ENCODE measurements at places on chromosomes 16 and 17.

- no peak for DNase-seq
Measured at GRCh38 chr16:86869288-86870022, 291.1 kb downstream of the FOXL1 start.

- peak; percentile 8 for DNase-seq
Measured at GRCh38 chr17:50424996-50425681, 879 bp upstream of the ACSF2 start.

DNA sequence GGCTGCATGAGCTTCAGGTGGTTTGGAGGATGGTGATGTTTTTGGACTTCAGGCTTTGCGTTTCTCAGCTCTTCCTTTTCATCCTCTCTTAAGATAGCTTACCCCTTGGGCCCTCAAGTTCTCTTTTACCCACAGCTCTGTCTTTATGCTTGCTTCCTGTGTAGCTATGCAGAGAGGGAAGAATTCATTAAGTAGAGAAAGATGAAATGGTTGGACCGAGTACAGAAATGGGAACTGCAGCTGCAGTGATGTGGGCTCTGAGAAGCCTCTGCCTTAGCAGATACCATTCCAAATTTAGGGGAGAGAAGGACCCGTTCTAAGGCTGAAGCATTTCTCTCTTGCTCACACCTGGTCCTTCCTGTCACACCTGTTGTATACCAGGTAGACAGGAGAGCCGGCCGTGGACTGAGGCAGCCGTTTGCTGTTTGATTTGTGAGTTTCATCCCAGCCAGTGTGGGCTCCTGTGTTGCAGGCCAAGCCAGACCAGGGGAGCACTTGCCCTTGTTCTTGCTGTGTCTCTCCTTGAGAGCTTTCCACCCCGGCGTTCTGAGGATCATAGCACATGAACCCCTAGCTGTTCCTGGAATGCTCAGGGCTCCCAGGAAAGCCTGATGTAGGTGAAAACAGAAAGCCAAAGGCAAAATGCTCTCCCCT lies 392.7 kb downstream of the CPPED1 start:
- no peak for DNase-seq

GRCh38 chr16:24815021-24815420 lies 30.7 kb upstream of the SLC5A11 start:
- DNase-seq = no peak

- DNase-seq = no peak
Measured at GRCh38 chr16:28293601-28293960, 1.3 kb downstream of the SBK1 start.

DNA sequence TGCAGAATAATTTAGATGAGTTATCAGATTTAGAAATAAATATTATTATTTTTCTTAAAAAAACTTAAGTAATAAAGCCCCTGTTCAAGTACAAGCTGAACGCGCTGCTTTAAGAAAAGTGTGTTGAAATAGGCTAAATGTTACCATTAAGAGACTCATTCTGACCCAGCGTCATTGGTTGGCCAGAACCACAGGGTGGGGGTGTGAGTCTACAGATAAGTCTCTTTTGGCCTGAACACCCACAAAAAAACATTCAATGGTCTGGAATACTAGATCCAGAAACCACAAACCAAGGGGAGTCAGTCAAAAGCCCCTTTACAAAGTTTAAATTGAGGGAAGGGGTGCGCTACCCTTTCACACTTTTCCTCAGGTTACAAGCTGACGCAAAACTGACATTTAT lies 776.1 kb downstream of the KCNJ2 start:
- DNase-seq = peak; percentile 25

- DNase-seq = no peak
Measured at GRCh38 chr17:56785405-56785804, 48.3 kb downstream of the C17orf67 start.

GRCh38 chr16:9195287-9195686 lies 103.8 kb downstream of the HAPSTR1 start:
- DNase-seq = peak; percentile 92
